ENCODE measurements at places on chromosomes 12 and 14.
A peak's percentile ranks its signal among the peaks of the same experiment; 100 is the strongest.

- H3K27me3 ChIP-seq = peaks cover 24% of the 10 kb centered on the region
- no peaks in the 10 kb centered on the region for H3K36me3 ChIP-seq
- H3K27ac ChIP-seq = no peak overlapping the region
- no peak for DNase-seq
These were observed 58.4 kb downstream of the LLPH start for GRCh38 chr12:66072135-66072534.

DNA sequence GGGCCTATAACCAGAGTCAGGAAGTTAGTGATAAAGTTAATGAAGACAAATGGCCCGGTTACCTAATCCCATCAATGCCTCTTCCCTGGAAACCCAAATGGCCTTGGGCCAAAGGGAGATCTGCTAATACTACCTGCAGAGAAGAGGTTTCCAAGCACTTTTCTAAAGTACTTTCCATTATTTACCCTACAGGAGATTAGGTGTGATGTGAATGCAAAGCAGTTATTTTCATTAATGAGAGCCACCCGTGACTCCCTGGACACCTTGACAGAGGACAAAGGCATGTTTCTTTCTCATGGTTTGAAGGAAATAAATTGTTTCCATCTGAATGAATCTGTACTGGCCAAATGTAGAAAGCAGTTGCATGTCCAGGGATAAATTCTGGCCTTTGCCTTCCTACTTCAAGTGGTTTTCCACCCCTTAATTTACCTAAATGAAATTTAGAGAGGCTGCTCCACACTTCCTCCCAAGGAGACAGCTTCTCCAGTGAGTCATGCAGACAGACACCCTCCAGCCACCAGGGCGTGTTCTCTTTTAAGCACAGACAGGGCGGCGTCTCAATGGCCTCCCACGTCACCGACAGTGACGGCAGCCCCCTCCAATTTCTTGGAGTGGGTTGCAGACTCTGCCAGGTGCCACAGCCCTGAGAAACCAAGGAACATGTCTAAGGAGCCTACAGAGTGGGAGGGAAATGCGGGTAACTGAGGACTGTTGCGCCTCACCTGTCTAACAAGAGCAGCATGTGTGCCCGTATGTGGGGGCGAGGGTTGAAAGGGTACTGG, 43.9 kb upstream of the GNPNAT1 start:
- H3K27me3 ChIP-seq = no peaks in the 10 kb centered on the region
- H3K36me3 ChIP-seq = no peaks in the 10 kb centered on the region
- no peak for DNase-seq
- no peak overlapping the region for H3K27ac ChIP-seq

- DNase-seq = no peak
- H3K27me3 ChIP-seq = no peaks in the 10 kb centered on the region
- H3K27ac ChIP-seq = no peak overlapping the region
- peaks cover 50% of the 10 kb centered on the region for H3K36me3 ChIP-seq
These were observed 96.6 kb downstream of the CDK17 start for GRCh38 chr12:96303653-96304052.

- H3K4me3 ChIP-seq = no peak overlapping the region
- peaks cover 4% of the 10 kb centered on the region for H3K27me3 ChIP-seq
- peaks cover 21% of the 10 kb centered on the region for H3K4me1 ChIP-seq
- H3K27ac ChIP-seq = no peak overlapping the region
- no peaks in the 10 kb centered on the region for H3K36me3 ChIP-seq
These were observed 37.2 kb downstream of the BEGAIN start for GRCh38 chr14:100549834-100550625.

DNA sequence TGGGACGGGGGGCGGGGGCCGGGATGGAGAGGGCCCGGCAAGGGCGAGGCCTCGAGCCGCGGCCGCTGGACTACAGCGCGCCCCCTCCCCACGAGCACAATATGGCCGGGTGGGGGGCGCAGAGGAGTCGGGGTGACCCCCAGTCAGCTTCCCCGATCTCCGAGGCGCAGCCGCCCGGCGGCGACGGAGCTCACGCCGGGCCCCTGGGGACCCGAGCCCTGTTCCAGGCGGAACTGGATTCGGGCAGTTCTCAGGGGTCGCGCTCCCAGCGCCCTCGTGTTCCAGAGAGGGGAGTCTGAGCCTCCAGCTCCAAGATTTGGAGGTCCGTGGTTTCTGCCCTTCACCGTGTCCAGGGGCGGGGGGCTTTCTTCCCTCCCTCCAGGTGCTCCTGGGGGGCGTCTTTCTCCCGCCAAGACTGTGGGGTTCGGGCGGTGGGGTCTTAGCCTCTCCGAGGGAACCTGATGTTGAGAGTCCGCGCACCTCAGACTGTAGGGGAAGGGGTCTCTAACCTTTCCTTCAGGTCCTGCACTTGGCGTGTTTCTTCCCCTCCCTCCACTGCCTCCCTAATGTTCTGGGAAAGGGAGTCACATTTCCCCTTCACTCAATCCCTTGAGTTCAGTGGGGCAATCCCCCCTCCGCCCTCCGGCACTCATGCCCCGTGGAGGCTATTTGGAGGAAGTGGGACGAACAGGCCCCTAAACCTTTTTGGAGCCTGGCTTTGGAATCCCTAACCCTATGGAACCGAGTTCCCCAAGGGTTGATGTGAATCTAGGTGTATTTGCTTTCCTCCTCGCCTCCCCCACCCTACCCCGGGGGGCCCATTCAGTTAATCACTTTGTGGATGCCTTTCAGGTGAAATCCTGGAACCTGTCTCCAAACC, 584 bp downstream of the ACVR1B start:
- peak; percentile 48 for DNase-seq
- peak overlapping the region; percentile 79 for H3K4me3 ChIP-seq
- peaks cover 8% of the 10 kb centered on the region for H3K27me3 ChIP-seq
- peaks cover 43% of the 10 kb centered on the region for H3K4me1 ChIP-seq
- no peaks in the 10 kb centered on the region for H3K36me3 ChIP-seq

DNA sequence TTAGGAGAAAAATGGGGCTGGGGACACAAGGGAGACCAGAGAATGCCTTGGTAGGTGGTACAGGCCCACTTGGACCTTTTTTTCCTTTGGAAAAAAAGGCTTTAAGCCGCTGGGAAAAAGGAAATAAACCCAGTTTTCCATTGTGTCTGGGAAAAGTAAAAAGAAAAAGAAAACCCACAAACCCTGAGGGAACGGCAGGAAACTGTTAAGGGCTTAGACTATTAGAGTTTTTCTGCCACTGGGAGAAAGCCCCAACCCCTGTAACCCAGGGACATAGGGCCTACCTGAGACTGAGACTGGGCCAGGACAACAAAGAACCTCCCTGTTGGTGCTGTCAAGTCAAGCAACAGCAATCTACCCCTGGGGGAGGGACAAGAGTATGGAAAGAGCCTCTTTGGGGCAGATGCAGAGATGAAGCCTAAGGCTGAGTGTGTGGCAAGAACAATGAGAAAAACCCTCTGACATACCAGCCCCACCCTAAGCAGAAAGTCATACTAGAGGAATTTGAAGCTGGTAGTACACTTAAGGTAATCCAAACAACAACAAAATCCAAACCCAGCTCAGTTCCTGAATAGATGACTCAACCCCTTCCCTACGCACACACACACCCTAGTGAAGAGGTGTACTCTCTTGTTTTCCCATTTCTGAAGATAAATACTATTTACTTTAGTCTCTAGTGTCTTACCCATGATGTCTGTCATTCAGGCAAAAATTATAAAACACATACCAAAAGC, 22.8 kb downstream of the ATF1 start:
- H3K27ac ChIP-seq = peak overlapping the region; percentile 30
- H3K27me3 ChIP-seq = no peaks in the 10 kb centered on the region
- peaks cover 57% of the 10 kb centered on the region for H3K36me3 ChIP-seq
- peaks cover 24% of the 10 kb centered on the region for H3K4me1 ChIP-seq
- DNase-seq = no peak

DNA sequence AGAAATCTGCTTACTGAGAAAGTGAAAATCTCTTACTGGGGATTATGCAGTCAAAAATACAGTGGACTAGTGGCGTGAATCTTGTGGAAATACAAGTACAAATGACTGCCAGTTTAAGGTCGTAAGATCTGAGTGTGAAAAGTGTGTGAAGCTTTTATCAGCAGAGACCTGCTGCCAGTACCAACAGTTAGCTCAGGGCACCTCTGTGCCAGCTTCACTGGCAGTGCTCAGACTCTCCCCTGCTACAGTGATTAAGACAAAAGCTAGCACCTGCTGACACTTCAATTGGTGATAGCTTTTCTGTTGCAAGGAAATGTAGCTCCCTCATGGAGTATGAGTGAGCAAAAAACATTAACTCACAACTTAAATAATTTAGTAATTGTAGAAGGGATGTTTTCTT, 185.1 kb downstream of the ANO6 start:
- H3K4me1 ChIP-seq = no peaks in the 10 kb centered on the region
- DNase-seq = no peak
- no peak overlapping the region for H3K27ac ChIP-seq
- H3K4me3 ChIP-seq = no peak overlapping the region
- no peaks in the 10 kb centered on the region for H3K27me3 ChIP-seq
- H3K36me3 ChIP-seq = peaks cover 47% of the 10 kb centered on the region

DNA sequence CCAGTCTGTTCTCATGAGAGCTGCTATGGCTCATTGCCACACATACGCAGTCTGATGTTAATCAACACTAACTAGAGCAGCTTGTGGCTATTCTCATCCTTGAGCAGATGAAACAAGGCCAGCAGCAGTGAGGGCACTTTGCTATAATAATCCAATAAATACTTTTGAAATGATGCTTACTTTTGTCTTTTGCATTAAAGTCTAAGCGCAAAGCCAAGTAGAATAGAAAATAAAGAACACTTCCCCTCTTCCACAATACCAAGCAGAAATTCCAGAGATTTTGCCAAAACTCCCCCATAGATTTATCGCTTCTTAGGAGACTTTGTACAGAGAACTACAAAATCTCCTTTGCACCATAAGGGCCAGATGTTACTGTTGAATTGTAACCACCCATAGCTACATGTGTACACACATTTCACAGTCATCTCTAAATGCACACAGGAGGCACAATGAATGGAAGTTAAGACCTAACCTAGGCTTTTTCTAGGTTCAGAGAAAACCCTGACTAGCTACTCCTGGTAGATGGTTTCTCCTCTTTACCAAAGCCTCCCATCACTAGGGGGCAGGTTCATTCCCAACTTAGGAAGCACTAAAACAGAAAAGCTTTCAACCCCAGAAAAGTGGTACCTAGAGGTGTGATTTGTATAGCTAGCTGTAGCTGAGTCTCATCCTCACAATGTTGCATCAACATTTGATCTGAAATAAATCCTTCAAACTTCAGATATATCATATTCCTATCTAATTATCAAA, 119.3 kb downstream of the HMGA2 start:
- no peak overlapping the region for H3K27ac ChIP-seq
- peaks cover 23% of the 10 kb centered on the region for H3K27me3 ChIP-seq
- H3K4me3 ChIP-seq = no peak overlapping the region
- no peaks in the 10 kb centered on the region for H3K36me3 ChIP-seq

GRCh38 chr14:65986041-65986440, 500.1 kb upstream of the CCDC196 start:
- no peaks in the 10 kb centered on the region for H3K27me3 ChIP-seq
- no peak overlapping the region for H3K27ac ChIP-seq
- H3K36me3 ChIP-seq = no peaks in the 10 kb centered on the region
- no peaks in the 10 kb centered on the region for H3K4me1 ChIP-seq
- DNase-seq = no peak
- H3K4me3 ChIP-seq = no peak overlapping the region

- no peak for DNase-seq
- H3K27me3 ChIP-seq = no peaks in the 10 kb centered on the region
- H3K4me3 ChIP-seq = no peak overlapping the region
- H3K27ac ChIP-seq = no peak overlapping the region
- H3K4me1 ChIP-seq = no peaks in the 10 kb centered on the region
These were observed 329.8 kb upstream of the FOXG1 start for GRCh38 chr14:28436821-28437220.

DNA sequence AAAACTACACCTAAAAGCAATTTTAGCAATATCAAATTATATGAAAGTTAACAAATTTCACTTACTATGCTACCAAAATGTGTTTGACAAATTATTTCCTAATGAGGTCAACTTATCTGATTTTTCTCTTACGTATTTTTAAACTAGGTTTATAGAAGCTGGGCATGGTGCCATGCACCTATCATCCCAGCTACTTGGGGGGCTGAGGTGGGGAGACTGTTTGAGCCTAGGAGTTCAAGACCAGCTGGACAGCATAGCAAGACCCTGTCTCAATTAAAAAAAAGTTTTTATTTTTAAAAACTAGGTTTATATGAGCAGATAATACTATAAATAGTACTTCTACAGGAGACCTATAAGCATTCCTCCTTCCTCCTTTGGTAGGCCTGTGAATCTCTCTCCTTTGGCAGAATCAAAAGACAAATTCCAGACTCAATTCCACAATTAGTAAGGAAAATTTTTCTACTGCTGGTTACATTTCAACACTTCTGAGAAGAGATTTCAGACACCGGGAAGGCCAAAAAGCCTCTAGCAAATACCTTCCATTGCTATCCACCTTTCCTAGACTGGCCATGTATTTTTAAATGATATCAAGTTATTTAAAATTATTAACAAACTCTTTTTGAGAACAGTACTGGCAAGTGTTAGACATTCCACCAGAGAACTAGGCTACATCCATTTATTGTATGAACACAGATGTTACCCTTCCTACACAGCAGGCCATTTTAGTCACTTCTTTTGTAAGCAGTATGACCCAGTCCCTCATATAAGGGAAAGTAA, 34.4 kb downstream of the CDK17 start:
- H3K4me1 ChIP-seq = peaks cover 78% of the 10 kb centered on the region
- no peaks in the 10 kb centered on the region for H3K27me3 ChIP-seq
- no peak for DNase-seq
- no peak overlapping the region for H3K27ac ChIP-seq
- peaks cover 4% of the 10 kb centered on the region for H3K36me3 ChIP-seq

GRCh38 chr14:23729720-23730387, 93.7 kb downstream of the DHRS2 start:
- no peak for DNase-seq
- no peaks in the 10 kb centered on the region for H3K36me3 ChIP-seq
- H3K27ac ChIP-seq = no peak overlapping the region
- no peaks in the 10 kb centered on the region for H3K4me1 ChIP-seq
- H3K27me3 ChIP-seq = peaks cover 4% of the 10 kb centered on the region
- H3K4me3 ChIP-seq = no peak overlapping the region

- peaks cover 4% of the 10 kb centered on the region for H3K4me1 ChIP-seq
- no peak overlapping the region for H3K4me3 ChIP-seq
- H3K36me3 ChIP-seq = no peaks in the 10 kb centered on the region
- H3K27ac ChIP-seq = no peak overlapping the region
- H3K27me3 ChIP-seq = peaks cover 12% of the 10 kb centered on the region
These were observed 77.2 kb upstream of the RFLNA start for GRCh38 chr12:124217508-124218242.

DNA sequence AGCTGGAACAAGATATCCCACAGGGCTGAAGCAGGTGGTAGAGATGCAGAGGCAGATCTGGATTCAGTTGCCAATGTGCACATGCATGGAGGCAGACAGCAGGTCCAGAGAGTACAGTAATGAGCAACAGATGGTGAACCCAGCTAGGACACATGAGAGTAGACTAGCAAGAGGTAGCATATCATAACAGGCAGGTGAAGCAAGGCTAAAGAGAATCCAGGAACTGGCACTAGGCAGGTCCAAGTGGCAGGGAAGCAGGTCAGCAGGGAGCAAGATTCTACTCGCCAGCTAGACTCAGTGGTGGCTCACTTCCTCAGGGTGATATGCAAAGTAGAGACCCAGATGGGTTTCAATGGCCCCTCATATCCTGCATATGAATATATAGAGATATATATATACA, 15.3 kb upstream of the MYF6 start:
- no peaks in the 10 kb centered on the region for H3K27me3 ChIP-seq
- H3K4me1 ChIP-seq = no peaks in the 10 kb centered on the region
- H3K36me3 ChIP-seq = no peaks in the 10 kb centered on the region
- H3K4me3 ChIP-seq = no peak overlapping the region

- no peak overlapping the region for H3K27ac ChIP-seq
- no peak for DNase-seq
- H3K4me3 ChIP-seq = no peak overlapping the region
- H3K4me1 ChIP-seq = no peaks in the 10 kb centered on the region
These were observed 39.9 kb downstream of the MYO1H start for GRCh38 chr12:109387425-109388166.

GRCh38 chr12:93442411-93443340, 929 bp upstream of the UBE2N start:
- peak overlapping the region; percentile 99 for H3K27ac ChIP-seq
- no peak for DNase-seq
- H3K36me3 ChIP-seq = peaks cover 22% of the 10 kb centered on the region

All from activated T-cell treated with anti-CD3 and anti-CD28 coated beads, Interleukin-2, amount 50 U/mL, for 24 hours (primary cell).